SW480 (cell line): ENCODE measurements at places on chromosomes 2 and 18.

DNA sequence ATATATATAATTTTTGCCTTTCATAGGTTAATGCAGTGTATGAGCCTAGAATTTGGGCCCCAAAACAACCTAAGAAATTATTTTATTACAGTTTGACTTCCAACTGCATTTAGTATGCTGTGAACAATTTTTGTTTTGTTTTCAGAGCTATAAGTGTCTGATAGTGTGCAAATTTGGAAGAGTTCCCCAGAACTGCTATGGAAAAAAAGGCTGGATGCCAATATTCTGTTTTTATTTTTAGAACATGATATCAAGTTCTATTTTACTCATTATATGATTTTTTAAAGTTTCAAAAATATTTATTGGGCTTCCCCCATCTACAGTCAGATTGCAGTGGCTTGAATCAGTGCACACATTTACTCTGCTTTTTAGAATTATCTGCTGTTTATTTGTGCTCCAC is 42.6 kb downstream of the MRPS9 start:
- no peak for DNase-seq

DNA sequence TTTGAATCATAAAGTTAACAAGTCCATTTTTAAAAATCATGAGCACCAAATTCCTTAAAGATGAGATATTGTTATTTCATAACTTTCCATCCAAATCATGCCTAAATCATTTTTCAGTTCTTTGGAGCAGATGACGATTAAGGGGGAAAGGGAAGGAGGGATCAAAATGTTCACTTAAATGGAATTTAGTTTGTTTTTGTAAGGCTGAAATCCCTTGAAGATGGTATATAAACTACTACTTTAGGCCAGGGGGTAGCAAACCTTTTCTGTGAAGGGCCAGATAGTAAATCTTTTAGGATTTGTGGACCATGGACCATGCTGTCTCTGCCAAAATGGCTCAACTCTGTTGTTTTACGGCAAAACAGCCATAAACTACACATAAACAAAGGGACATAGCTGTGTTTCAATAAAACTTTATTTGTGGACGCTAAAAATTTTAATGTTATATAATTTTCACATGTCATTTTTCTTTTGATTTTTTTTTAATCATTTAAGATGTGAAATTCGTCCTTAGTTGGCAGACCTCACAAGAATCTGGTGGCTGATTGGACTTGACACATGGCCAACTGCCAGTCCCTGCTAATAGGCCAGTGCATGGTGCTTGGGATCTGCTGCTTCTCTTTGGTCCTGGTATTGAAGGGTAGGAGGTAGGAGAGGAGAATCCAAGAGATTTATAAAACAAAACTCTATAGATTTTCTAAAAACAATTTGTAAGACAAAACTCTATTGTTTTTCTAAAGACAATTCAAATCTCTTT is 52.0 kb upstream of the RTN4 start:
- no peak for DNase-seq

DNA sequence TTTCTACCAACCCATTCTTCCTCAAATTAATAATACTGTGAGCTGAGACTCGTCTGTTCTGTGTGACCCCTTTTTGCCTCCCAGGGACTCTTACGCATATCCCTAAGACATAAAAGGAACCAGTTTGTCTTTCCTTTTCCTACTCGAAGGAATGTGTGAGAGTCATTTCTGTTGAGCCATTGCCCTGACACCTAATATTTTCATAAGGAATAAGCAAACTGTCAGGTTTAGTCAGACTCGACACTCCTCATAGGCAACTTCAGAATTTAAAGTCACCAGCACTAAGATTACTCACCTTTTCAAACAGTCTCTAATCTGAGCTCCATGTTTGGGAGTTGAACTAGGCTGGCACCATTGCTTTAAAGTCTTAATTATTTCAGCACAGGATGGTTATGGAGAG is 305.5 kb downstream of the IKZF2 start:
- DNase-seq, result no peak

DNA sequence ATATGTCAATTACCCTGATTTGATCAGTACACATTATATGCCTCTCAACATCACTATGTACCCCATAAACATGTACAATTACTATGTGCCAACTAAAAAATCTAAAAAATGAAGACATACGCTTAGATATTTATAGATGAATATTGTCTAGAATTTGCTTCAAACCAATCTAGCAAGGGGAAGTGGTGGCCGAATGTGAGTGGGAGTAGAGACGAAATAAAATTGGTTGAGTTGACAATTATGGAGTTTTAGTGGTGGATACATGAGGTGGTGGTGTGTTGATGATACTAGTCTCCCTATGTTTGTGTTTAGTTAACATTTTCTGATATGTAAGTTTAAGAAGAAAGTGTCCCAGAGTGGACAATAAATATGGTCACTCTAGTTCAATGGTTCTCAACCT is 49.0 kb downstream of the SDC1 start:
- DNase-seq, result no peak

DNA sequence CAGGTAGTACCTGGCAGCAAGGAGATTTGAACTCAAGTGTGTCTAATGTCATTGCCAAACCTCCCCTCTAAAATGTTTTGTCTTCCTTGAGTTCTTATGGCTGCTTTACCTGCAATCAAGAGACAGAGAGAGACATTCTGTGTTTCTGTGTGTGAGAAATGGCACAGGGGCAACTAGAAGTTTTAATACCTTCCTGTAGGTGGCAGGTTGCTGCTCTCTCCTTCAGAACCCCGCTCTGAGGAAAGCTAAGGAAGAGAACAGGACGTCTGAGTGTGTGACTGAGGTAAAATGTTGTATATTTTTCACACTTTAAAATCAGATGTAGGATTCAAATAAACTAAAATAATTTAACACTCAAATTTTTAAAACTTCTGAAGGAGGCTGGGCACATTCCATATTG is 19.2 kb downstream of the DTNA start:
- DNase-seq, result peak; percentile 11

- peak; percentile 35 for DNase-seq
These were observed 19.5 kb downstream of the G6PC2 start for GRCh38 chr2:168920504-168921157.

GRCh38 chr2:216316743-216317142 is 55.5 kb downstream of the MARCHF4 start:
- no peak for DNase-seq

DNA sequence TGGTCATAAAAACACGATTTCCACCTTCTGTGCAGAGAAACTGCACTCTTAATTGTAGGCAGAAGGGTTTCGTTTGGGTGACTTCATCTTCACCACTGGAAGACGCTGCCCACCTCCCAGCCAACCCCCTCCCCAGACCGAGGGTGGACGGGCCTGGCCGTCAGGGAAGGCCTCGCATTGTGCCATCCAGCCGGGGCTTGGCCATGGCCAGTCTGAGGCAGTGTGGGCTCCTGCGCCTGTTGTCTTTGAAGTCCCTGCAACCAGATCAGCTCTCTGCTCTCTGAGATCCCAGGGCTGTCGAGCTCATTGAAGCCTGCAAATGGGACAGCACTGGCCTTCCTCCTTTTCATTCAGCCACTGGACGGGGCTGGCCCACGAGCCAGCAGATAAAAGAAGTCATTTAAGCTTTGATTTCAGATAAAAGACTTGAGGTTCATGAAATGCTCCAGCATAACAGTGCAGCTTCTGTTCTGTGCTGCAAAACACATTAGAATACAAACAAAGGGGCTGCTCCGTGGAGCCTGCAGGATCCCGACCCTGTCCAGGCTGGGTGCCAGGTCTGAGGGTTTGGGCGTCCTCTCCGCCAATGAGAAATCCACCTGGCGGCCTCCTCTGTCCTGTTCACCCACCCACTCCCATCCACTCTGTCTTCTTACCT is 253.5 kb downstream of the LDLRAD4 start:
- peak; percentile 46 for DNase-seq

GRCh38 chr2:1766851-1767811 is 22.8 kb upstream of the PXDN start:
- no peak for DNase-seq
